ENCODE measurements at places on chromosomes 5 and 9. TPM values are rescaled to one million over a fixed set of nuclear protein-coding genes. Genes with fewer than 3 reads are reported as not detected.

CCDC112 gene
- 8.5 TPM for total RNA-seq

CATSPER3 gene
- total RNA-seq, result under 0.01 TPM

WNT8A gene
- total RNA-seq, result under 0.01 TPM

BAAT gene
- total RNA-seq, result not detected

TNC gene
- 2.7 TPM for total RNA-seq

SPAAR gene
- total RNA-seq, result 4.5 TPM

TLE1 gene
- total RNA-seq, result 85.6 TPM

SPINK6 gene
- not detected for total RNA-seq

IRX2 gene
- total RNA-seq, result not detected

ADAMTS6 gene
- 78.4 TPM for total RNA-seq
